ENCODE measurements at places on chromosomes 7 and 10. TPM values are rescaled to one million over a fixed set of nuclear protein-coding genes. Genes with fewer than 3 reads are reported as not detected.

SPACDR gene
- total RNA-seq, result not detected

AKR1E2 gene
- 3.2 TPM for total RNA-seq

NKX1-2 gene
- not detected for total RNA-seq

SLC39A12 gene
- total RNA-seq, result not detected

CALY gene
- total RNA-seq, result not detected

PCDH15 gene
- total RNA-seq, result 0.19 TPM

LBX1 gene
- not detected for total RNA-seq

MBL2 gene
- total RNA-seq, result not detected

ARHGAP19 gene
- total RNA-seq, result 3.9 TPM

FLNC gene
- 215 TPM for total RNA-seq

GUSB gene
- 13.0 TPM for total RNA-seq

PLAU gene
- 4.6 TPM for total RNA-seq

SAMD9L gene
- 5.7 TPM for total RNA-seq

TRPV5 gene
- total RNA-seq, result not detected

FAM20C gene
- 13.7 TPM for total RNA-seq

TMEM139 gene
- total RNA-seq, result 12.3 TPM

SYNPO2L gene
- 167 TPM for total RNA-seq

GPR146 gene
- total RNA-seq, result 13.4 TPM

ZNF467 gene
- 11.0 TPM for total RNA-seq

GRID1 gene
- 0.67 TPM for total RNA-seq

IL6 gene
- total RNA-seq, result 3.6 TPM

HOXA7 gene
- total RNA-seq, result not detected

GPR141 gene
- total RNA-seq, result not detected

NACAD gene
- total RNA-seq, result 5.9 TPM

SLC26A5 gene
- not detected for total RNA-seq
